Left lung (tissue), 14 donors: ENCODE measurements at places on chromosomes 4 and X. TPM values are rescaled to one million over a fixed set of nuclear protein-coding genes. Genes with fewer than 3 reads are reported as not detected.

The ETDA gene
- polyA plus RNA-seq, result 0.39 TPM

The HS3ST1 gene
- 3.4 TPM for polyA plus RNA-seq

The NHSL2 gene
- polyA plus RNA-seq, result 7.0 TPM

The WDR17 gene
- polyA plus RNA-seq, result 10.7 TPM

The COL4A5 gene
- 188 TPM for polyA plus RNA-seq

The TEX13D gene
- polyA plus RNA-seq, result not detected

The HOPX gene
- polyA plus RNA-seq, result 32.7 TPM

DNA sequence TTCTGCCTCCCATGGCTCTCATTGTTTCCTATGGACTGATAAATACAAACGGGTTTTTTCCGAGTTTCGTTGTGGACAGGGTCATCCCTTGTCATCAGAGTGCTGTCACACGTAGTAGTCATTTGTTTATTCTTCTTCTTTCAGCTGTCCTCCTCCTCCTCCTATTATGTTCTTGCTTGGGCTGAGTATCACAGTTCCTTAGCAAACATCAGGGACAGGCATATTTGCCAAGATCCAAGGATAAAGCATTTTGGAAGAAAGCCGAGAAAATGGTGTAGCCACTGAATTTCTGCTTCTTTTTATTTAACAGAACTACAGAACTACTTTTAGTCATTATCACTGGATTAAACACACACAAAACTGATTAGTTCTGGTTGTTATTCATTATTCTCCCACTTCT lies 167.9 kb downstream of the MAML3 start:
- DNase-seq, result no peak

DNA sequence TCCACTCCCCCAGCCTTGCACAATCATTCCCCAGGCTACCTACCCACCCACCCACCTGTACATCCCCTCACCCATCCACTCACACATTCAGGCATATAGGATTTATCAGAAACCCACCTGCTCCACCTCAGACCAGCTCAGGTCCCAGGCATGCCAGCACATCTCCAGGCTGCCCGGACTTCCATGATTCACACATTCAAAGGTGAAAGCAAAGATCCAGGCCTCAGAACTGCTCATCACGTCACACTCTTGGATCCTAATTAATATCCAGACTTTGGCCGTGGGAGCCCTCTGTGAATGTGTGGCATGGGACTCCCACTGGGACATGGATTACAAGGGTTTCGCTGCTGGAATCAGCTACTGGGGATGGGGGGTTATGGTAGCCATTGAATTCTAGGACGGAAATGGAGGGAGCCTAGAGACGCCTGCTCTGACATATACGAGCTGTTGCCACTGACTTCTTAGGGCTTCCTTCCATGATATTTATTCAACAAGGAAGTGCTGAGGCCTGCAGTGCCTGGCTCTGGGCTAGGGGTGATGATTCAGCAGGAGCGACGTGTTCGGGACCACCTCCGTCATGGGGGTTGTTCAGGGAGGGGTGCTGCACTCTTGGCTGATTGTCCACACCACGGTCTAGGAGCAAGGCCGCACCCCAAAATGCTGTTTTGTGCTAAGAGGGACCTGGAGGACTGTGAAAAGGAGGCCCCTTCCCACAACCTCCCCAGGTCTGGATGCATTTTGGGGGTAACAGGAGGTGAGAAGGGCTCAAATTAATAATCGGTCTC lies 56.9 kb upstream of the ADRA2C start:
- no peak for DNase-seq

DNA sequence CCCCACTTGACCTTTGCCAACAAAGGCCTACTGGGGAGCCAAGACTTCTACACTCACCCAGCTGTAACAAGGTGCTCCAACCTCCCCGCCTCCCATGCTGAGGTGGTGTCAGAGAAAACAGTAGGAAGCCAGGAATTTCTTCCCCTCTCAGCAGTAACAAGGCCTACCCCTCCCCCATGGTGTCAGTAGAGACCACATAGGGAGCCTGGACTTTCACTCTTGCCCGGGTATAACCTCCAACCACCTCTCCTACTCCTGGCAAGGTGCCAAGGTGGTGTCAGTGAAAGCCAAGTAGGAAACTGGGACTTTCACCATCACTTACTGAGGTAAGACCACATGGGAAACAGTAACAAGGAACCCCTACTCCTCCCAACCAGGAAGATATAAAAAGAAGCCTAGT lies 93.1 kb downstream of the SLC16A2 start:
- no peak for DNase-seq

DNA sequence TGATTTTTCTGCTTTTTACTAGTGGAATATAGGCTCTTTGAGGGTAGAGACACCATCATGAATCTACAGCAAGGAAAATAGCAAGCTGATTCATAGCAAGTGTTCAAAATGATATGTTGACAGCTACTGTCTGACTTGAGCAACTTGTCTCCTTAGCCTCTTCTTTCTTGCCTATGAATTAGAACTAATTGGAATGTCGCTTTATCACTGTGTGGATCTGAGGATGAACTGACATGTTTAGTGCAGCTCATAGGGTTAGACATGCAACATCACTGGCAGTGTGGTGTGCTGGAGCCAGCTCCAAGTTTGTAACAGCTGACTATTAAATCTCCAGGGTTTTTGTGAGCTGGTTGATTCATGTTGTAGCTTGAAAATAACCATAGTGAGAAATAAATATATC lies 1068.4 kb downstream of the PCDH18 start:
- DNase-seq, result no peak

GRCh38 chr4:85780664-85781063 lies 305.7 kb downstream of the ARHGAP24 start:
- no peak for DNase-seq

GRCh38 chr4:48910511-48910910 lies 3.9 kb upstream of the OCIAD2 start:
- no peak for DNase-seq

GRCh38 chrX:79367907-79368306 lies 773 bp upstream of the ITM2A start:
- DNase-seq, result no peak

DNA sequence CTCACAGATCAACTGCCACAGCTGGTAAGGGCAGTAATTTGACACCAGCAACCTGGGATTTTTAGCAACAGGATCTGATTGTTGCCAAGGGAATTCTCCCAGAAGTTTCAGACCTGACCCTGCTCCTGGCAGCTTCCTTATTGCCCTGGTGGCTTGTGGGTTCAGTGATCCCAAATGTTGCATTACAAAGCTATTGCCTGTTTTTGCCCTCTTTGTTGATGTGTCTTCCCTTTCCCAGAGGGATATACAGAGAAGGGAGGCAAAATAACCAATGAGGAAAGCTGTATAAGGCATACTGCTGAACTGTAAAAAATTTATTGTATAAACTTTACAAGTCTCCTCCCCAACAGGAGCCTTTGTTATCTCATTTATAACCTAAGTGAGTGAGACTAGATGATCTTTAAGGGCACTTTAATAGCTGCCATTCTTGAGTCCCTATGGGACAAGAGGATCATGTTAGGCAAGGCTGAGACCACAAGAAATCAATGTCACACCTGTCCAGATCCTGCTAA lies 22.2 kb downstream of the VSIG4 start:
- peak; percentile 8 for DNase-seq

GRCh38 chr4:2074588-2074987 lies 15.5 kb downstream of the NAT8L start:
- no peak for DNase-seq

DNA sequence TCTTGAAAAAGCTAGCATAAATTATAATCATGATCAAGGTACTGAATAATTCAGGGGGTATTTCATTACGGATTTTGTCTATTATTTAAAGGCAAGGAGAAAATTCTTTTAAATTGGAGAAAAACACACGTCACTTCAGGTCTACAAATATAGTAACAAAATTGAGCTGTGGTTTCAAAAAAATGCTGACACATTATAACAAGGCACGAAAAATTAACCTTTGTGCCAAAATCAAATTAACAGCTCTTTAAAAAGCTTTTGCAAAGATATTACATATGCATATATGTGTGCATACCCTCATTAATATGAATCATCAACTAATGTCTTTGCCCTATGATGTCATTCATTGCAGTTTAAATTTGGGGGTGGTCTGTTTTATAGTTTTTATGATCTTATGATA lies 44.3 kb downstream of the UNC5C start:
- DNase-seq, result no peak

DNA sequence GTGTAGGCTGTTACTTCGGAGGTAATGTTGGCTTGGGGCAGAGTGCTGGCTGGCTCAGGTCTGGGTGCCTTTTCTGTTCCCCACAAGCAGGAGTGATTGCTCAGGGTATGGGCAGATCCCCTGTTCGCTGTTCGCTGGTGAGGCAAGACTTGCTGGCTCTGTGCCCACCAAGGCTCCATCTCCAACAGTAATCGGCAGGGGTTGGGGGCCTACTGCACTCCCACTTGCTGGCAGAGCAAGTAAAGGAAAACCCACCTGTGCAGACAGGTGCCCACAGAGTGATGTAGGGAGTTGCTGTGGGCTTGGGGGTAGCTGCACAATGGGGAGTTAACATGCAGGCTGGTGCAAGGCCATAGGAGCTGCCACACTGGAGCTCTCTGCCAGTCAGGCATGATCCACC lies 8.0 kb upstream of the TMSB15C start:
- no peak for DNase-seq

GRCh38 chrX:103794119-103794518 lies 17.5 kb downstream of the PLP1 start:
- no peak for DNase-seq

DNA sequence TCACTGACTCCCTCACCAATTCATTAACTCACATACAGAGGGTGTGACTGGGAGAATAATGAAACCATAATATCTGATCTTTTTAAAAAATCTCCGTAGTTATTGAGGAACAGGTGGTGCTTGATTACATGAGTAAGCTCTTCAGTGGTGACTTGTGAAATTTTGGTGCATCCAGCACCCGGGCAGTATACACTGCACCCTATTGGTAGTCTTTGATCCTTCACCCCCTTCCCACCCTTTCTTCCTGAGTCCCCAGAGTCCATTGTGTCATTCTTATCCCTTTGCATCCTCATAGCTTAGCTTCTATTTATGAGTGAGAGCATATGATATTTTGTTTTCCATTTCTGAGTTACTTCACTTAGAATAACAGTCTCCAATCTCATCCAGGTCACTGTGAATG lies 1143.8 kb downstream of the PCDH19 start:
- no peak for DNase-seq

GRCh38 chrX:110584083-110584482 lies 211.5 kb downstream of the CHRDL1 start:
- DNase-seq, result no peak

DNA sequence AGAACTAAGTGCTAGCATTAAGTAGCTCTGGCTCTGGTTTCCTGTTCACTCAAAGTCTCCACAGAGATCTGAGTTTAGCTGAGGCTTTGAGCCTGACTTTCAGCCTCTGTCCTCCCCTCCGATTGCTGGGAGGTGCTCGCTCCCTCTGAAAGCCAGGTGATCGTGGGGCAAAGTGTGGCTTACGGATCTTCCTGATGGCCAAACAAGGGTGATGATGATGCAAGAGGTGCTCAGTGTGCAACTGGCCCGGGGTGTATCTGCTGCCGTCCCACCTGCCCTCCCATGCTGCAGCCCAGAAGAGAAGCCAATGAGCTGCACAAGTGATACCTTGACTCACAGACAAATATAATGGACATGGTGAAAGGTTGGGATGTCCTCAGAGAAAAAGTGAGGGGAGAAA lies 169.2 kb upstream of the TBC1D9 start:
- no peak for DNase-seq

GRCh38 chr4:16606691-16607090 lies 291.8 kb downstream of the LDB2 start:
- DNase-seq, result no peak

- DNase-seq, result no peak
These were observed 239.4 kb downstream of the FAM47A start for GRCh38 chrX:33892670-33893069.

DNA sequence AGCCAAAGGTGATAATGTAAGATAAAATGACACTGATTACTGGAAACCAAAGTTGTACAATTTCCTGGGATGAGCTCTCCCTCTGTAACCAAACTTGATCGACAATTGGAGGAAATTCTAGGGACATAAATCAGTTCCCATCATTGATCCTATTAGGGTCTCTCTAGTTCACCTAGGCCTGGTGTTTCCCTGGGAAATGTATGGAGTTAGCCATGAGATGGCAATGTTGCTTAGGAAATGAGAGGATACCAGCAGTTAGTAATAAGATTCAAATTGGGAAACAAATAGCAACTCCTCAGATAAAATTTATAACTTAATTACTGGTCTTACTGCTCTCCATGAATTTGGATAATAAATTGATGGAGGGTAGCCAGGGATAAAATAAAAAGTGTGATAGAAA lies 52.2 kb downstream of the SPATA18 start:
- peak; percentile 35 for DNase-seq
